ENCODE measurements at places on chromosomes 6 and 20.

DNA sequence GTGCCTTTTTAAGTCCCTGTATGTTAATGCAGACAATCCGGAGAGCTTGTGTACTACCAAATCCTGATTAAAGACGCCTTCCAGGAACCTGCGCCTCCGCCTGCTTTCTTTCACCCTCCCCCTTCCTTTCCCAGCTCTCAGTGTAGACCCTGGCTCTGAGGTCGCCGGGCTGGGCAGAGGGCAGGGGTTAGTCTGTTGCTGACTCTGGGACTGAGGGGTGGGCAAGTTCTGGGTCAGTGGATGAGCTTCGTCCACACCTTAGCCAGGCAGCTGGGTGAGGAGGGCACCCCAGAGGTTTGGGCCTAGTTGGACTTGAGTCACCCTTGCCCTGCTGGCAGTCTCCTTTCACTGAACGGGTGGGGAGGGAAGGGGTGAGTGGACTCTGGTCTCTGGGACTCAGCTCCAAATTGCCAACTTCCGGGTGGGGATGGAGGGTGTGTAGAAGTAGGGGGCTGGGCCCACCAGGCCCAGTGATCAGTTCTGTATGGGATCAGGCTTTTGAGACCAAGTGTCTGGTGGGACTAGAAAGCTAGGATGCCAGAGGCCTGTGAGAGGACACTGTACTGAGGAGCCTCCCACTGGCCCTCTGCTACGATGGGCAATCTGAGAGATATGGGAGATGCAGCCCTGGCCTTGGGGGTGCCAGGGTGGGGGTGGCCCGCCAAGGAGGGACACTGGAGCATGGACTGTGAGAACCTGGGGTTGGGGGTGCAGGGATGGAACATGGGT is 21.3 kb upstream of the SLC22A7 start:
- no peak for DNase-seq

- DNase-seq, result peak; percentile 16
Measured at GRCh38 chr6:135555550-135555949, 58.0 kb upstream of the AHI1 start.

DNA sequence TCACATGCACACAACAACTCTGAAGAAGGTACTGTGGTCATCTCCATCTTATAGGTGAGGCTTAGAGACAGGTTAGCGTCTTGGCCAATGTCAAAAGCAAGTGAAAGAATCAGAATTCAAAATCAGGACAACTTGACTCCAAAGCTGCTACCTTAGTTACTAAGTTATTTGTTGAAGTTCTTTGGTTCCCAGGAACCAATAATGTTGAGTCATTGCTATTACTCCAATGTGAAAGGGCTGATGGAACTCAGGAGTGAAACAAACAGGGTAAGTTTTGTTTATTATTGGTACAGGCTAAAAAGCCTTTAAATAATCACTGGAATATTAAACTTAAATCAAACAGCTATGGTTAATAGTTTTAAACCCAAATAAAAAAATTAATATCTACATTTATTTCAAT is 111.1 kb downstream of the PDSS2 start:
- DNase-seq, result no peak

GRCh38 chr6:45697605-45698004 is 318.1 kb downstream of the CLIC5 start:
- no peak for DNase-seq

GRCh38 chr20:59561614-59562277 is 42.6 kb upstream of the PHACTR3 start:
- DNase-seq, result no peak

- DNase-seq, result no peak
Measured at GRCh38 chr6:3336066-3336786, 77.5 kb downstream of the PSMG4 start.

DNA sequence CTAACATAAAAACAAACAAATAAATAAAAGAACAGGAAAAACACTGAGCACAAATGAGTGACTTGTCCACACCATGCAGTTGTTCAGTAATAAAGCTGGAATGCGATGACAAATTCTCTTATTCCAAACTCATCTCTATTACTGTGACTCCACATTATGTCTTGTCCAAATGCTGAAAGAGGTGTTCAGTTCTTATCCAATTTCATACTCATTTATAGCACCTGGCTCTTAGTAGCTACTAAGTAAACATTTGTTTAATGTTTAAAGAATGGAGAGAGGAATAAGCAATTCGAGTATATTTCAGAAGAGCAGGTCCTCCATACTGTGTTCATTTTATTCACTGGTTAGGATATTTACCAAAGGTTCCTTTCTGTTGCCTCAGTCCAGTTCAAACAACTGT is 439.0 kb upstream of the JAG1 start:
- no peak for DNase-seq

DNA sequence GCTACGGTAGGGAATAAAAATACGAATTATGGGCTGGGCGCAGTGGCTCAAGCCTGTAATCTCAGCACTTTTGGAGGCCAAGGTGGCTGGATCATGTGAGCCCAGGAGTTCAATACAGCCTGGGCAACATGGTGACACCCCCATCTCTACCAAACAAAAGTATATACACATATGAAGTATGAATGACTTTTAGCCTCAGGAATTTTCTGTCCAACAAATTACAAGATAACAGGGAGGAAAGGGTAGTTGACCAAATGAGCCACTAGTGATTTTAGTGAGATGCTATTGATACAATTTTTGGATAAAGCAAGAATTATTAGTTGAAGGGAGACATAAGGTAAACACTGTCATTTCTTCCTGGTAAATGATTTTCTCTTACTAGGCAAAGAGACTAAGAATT is 328.2 kb downstream of the SYNE1 start:
- no peak for DNase-seq

DNA sequence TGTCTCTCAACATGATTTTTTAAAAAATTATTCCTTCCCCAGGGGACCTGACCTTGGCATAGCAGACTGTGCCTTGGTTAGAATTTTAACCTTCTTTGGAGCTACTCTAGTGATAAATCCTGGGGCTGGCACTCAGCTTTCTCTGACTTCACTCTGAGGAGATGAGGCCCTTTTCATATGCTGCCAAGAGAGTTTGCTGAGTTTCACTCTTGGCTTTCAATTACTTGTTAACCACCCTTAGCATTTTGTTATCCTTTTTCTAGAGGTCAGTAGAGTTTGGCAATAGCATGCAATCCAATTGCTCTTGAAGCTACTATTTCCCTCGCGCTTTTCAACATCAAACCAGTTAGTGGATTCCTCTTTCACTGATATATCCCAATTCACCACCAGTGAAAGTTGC is 920.3 kb downstream of the EYS start:
- DNase-seq, result no peak

DNA sequence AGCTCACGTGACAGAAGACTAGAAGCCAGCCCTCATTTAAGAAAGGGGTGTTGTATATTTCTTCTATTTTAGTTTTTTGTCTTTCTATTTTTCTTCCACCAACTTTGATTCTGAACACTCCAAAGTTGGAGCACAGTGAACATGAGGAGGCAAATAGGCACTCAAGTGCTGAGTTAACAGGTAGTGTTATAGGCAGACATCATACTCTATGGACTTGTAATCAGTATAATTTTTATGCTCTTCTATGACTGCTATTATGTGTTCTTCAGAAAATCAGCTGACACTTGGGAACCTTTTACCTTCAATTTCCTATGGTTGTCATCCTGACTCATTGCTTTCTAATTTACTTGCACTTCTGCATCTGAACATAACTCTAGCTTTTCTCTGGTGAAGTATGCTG is 396.3 kb upstream of the EYS start:
- DNase-seq, result no peak

DNA sequence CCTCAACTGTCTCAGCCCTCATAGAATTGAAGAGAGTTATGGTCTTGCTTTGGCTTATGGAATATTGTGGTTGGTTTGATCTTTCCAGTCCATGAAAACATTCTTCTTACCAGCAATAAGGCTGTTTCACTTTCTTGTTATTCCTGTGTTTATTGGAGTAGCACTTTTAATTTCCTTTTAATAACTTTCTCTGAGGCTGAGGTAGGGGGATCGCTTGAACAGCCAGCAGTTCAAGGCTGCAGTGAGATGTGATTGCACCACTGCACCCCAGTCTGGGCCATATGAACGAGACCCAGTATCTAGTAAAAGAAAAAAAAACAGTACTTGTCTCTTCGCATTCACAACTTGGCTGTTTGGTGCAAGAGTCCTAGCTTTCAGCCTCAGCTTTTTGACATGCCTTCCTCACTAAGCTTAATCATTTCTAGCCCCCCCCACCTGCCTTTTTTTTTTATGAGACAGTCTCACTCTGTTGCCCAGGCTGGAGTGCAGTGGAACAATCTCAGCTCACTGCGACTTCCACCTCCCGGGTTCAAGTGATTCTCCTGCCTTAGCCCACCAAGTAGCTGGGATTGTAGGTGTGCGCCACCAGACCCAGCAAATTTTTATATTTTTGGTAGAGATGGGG is 70.5 kb downstream of the NCOA3 start:
- no peak for DNase-seq

GRCh38 chr20:46246559-46246958 is 61.7 kb downstream of the CDH22 start:
- no peak for DNase-seq

DNA sequence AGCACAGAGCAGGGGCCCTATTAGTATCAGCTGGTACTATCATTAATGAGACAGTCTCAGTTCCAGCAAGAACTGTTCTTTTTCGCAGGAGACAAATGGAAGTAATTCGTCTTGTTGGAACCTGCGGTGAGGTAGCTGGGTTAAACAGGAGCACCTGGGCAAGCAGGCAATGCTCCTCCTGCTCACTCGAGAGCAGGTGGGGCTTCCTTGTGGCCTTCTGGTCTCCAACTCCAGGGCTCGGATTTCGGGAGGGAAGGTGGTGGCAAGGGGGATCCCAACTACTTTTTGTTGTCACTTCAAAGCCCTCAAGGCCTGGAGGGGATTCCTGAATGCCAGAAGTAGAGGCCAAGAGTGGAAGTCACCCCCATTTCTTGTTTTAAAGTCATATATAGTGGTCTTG is 1.3 kb upstream of the SPEF1 start:
- DNase-seq, result no peak

DNA sequence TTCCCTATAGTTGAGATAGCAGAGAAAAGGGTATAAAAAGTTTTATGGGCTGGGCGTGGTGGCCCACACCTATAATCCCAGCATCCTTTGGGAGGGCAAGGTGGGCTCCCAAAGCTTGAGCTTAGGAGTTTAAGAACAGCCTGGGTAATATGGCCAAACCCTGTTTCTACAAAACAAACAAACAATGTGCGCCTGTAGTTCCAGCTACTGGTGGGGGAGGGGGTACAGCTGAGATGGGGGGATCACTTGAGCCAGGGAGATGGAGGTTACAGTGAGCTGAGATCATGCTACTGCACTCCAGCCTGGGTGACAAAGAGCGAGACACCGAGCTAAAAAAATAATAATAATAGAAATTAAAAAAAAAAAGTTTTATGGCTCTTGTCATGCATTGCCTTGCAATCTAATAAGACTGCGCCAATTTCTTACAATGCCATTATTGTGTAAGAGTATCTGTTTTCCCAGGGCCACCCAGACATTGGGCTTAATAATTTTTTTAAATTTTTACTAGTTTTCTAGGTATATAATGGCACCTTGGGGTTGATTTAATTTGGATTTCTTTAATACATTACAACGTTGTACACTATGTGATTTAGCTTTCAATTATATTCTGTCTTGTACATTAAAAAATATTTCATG is 3.9 kb downstream of the ACSS2 start:
- no peak for DNase-seq

DNA sequence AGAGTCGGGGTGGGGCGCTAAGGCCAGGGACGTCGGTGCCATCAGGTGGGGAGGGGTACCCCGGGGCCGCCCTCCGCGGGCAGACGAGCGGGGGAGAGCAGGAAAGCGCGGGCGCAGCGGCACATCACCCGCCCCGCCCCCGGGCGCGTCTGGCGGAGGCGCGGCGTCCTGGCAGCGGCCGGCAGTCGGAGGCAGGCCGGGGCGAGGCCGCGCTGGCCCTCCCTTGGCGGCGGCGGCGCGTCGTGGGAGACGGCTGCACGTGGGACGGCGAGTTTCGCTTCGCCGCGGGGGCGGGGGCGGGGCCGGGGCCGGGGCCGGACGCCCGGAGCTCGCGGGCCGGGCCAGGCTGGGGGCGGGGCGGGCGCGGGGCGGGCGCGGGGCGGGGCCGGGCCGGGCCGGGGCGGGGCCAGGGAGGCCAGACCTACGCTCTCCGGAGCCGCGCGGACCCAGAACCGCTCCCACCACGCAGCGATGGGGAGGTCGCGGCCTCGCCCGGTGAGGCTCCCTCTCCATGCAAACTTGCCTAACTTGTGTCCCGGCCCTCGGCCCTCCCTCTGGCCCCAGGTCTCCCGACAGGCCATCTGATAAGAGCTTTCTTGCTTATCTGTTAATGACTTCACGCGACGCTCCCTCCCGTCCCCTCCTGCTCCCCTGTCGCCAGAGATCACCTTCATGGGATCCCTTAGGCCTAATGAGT is 12.5 kb downstream of the ITPR3 start:
- DNase-seq, result peak; percentile 42

DNA sequence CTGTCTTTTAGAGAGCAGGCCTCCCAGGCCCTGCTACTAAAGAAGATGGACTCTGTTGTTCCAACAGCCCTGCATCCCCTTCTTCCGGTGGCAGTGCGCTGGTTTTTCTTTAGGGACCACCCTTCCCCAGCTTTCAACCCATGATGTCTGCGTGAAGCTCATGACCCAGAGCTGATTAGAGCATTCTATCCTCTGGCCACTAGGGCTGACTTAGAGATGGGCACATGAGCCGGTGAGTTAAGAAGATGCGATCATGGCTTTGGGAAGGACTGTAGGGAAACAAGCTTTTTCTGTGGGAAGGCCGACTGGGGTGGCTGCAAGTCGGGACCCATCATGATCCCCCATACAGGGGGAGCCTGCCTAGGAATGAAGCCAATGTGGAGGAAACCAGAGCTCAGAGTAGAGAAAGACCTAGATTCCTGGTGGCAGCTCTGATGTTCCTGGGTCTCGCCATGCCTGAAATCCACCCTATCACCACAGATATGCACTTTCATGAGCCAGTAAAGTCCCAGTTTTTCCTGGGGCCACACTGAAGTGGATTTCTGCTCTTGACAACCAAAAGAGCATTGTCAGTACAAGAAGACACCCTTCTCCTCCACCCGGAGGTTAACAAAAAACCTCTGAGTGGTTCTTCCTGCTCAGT is 29.1 kb upstream of the STX16 start:
- DNase-seq, result no peak

DNA sequence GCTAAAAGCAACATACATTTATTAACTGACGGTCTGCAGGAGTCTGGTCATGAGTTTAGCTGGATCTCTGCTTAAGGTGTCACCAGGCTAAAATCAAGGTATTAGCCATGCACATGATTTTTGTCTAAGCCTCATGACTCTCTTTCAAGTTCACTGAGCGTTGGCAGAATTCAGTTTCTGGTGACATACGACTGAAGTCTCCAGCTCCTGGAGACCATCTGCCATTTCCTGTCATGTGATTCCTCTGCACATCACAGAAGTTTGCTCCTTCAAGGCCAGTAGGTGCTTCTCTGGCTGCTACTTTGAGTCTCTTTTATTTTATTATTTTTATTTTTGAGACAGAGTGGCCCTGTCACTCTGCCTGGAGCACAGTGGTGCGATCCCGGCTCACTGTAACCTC is 148.4 kb upstream of the EYA4 start:
- no peak for DNase-seq

GRCh38 chr20:59318201-59318790 is 17.9 kb downstream of the EDN3 start:
- no peak for DNase-seq

GRCh38 chr6:132464538-132465256 is 48.2 kb downstream of the STX7 start:
- DNase-seq, result no peak
